ENCODE measurements at places on chromosomes 2 and 18.

- no peak for DNase-seq
These were observed 175.6 kb downstream of the PID1 start for GRCh38 chr2:229095472-229095871.

DNA sequence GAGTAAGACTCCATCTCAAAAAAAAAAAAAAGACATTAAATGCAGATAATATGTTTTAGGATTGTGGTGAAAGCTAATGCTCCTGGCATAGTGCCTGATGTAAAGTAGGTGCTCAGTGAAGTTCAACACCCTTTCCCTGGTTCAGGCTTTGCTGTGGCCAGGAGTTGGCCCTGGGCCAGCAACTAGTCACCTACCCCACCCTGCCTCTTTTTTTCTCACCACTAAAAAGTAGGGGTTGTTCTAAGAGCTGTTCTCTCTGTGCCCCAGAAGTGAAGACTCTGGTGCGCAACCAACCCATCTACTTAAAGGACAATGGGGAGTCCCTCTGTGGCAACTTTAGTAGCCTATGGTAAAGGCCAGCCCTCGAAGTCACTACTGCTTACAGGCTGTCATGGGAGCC lies 75.9 kb downstream of the DNMT3A start:
- DNase-seq: no peak

DNA sequence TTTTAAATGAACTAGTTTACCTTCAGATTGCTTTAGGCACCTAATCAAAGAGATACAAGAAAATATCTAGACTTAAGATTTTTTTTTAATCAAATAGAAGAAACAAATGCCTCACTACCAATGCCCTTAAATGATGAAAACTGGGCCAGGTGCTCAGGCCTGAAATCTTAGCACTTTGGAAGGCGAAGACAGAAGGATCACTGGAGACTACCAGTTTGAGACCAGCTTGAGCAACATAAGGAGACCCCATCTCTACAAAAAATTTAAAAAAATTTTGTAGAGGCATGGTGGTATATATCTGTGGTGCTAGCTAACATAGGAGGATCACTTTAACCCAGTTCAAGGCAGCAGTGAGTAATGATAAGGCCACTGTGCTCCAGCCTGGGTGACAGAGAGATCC lies 675.1 kb downstream of the NRXN1 start:
- DNase-seq: no peak

- no peak for DNase-seq
These were observed 228.6 kb downstream of the SETBP1 start for GRCh38 chr18:44909191-44909719.

DNA sequence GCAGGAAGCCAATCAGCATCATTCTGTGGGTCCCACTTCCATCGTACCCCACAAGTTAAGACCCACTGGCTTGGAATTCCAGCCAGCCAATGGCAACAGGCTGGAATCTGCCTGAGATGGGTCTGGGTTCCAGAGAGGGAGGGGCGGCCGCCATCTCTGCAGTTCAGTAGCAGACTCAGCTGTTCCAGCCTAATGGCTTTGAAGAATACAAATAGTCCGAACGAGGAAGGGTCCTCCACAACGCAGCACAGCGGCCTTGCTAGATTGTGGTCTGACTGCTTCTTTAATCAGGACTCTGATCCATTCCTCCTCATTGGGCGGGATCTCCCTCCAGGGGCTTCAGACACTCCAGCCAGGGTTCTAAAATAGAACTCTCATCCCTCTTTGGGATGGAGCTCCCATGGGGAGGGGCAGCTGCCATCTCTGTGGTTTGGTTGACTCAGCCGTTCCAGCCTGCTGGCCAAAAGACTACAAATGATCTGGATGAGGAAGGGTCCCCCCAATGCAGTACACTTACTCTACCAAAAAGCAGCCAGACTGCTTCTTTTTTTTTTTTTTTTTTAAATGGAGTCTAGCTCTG lies 42.7 kb upstream of the PAIP2B start:
- DNase-seq: no peak

DNA sequence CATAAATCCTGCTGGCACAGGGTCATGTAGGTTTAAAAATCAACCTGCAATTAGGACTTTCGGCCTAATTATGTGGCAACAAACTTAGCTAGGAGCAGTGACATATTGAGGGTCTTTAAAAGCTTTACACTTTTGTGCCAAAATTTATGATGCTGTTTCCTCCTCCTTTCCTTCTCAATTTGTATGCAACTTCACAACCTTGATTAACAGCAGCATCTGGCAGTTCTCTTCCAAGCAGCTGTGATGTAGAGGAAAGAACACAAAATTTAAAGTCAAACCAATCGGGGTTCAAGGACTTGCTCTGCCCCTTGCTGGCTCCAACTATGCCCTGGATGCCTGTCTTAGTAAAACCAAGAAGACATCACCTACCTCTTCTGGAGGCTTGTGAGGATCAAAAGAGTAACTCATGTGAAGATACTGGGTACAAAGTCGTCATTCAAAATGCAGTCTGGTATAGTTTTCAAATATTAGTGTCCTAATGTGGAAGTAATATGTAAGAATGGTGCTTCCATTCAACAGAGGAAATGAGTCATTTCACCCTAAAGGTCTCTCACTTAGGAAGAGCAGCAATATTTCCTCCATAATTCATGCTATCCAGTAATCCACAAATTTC lies 94.7 kb downstream of the ANKRD44 start:
- DNase-seq: no peak

DNA sequence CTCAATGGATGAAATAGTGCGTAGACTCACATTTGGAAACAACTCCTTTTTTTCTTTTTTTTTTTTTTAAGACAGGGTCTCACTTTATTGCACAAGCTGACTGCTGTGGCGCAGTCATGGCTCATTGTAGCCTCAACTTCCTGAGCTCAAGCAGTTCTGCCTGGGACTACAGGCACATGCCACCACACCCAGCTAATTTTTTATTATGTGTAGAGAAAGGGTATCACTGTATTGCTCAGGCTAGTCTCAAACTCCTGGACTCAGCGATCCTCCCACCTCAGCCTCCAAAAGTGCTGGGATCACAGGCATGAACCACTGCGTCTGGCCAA lies 17.4 kb downstream of the HAT1 start:
- DNase-seq: no peak

DNA sequence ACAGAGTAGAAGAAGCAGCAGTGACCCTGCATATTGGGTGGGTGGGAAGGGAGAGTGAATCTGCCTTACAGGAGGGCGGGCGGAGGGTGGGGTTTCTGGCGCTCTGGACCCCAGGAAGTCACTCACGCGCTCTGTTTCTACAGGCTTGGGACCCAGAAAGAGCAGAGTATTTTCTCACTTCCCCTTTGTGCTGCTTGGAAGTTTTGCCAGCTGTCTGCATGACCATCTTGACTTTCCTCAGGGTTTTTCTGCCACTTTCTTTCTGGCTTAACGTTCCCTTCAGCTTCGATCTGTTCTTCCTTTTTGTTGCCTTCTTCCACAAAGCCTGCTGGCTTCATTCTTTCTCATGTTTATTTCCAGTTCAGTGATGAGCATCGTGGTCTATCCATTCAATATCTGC lies 383.1 kb downstream of the GALR1 start:
- no peak for DNase-seq

DNA sequence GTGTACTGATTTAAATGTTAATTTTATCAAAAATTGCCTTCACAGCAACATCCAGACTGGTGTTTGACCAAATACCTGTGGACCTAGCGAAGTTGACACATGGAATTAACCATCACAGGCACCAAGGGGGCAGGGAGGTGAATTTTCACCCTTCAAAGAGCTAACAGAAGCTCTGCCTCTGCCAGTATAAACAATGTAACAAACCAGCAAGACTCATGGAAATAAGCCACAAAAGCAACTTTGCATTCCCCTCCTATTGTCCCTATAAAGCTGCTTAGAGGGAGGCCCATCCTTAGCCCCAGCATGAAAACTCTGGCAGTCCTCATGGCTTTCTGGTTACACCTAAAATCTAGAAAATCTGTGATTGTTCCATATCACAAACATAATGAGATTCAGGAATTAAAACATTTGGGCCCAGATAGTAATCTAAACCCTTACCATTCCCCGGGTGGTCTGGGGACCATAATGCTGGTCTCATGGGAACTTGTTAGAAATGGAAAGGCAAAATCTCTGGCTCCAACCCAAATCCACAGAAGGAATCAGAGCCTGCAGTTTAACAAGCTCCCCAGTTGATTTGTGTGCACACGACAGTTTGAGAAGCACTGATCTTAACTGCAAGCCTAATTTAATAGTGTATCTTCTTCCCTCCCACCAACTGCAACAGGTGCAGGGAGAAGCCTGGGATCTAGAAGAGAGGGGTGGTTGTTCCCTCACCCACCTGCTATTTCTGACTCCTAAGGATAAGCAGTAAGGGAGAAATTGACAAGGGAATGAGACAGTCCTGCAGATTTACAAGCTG lies 23.1 kb downstream of the SERPINB11 start:
- DNase-seq: no peak

DNA sequence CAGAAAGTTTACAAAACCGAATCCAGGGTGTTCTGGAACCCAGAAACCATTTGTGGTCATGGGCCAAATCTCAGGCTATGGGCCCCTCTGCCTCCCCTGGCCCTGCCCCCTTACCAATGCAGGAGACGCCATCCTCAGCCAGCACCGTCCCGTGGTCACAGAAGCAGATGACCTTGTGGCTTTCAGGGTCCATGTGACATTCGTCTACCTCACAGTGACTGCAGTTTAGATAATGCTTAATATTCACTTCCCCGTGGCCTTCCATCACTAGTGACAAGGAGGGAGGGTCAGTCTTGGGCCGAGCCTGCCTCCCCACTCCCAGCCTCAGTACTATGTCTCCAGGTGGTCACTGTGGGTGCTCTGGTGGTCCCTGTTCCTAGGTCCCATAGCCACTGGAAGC lies 111.6 kb downstream of the CLIP4 start:
- no peak for DNase-seq

DNA sequence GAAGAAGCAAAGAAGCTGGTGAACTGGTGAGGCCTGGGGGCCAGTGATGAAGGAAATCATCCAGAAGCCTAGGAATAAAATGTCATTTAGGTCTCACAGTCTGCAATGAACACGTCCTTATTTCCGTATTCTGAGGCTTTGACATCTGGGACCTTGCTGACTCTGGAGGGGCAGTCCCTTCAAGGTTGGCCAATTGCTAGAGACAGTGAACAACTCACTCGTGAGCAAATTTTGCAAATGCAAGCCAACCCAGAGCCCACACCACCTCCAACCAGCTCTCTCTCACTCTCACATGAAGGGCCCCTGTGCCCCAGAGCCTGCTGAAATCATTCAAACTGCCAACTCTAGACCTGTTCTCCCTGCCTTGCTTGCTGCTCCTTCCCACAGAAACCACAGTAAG lies 279.1 kb upstream of the LYPD1 start:
- no peak for DNase-seq

- DNase-seq: no peak
These were observed 437.9 kb downstream of the TXNL1 start for GRCh38 chr18:56200381-56200911.

DNA sequence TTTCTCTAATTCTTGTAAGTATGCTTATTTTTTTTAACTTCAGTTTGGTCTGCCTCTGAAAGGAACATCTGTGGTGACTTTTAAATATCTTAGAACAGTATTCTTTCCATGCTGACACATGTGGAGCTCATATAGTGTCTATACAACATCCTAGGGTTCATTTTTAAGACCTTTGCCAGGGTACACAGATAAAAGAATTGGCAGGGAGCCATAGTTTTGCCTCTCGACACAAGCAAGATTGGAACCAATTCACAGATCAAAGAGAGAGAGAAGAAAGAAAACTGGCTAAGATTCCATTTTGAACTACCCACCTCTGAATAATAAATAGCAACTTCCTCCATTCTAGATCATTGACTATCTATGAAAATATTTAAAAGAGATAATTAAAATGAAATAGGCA lies 142.7 kb upstream of the ST6GAL2 start:
- DNase-seq: no peak

- no peak for DNase-seq
These were observed 65.0 kb downstream of the PPP4R1 start for GRCh38 chr18:9549405-9549804.

GRCh38 chr2:109376796-109377495 lies 236.8 kb downstream of the SEPTIN10 start:
- DNase-seq: no peak

GRCh38 chr18:6781142-6781714 lies 51.7 kb downstream of the ARHGAP28 start:
- DNase-seq: no peak

DNA sequence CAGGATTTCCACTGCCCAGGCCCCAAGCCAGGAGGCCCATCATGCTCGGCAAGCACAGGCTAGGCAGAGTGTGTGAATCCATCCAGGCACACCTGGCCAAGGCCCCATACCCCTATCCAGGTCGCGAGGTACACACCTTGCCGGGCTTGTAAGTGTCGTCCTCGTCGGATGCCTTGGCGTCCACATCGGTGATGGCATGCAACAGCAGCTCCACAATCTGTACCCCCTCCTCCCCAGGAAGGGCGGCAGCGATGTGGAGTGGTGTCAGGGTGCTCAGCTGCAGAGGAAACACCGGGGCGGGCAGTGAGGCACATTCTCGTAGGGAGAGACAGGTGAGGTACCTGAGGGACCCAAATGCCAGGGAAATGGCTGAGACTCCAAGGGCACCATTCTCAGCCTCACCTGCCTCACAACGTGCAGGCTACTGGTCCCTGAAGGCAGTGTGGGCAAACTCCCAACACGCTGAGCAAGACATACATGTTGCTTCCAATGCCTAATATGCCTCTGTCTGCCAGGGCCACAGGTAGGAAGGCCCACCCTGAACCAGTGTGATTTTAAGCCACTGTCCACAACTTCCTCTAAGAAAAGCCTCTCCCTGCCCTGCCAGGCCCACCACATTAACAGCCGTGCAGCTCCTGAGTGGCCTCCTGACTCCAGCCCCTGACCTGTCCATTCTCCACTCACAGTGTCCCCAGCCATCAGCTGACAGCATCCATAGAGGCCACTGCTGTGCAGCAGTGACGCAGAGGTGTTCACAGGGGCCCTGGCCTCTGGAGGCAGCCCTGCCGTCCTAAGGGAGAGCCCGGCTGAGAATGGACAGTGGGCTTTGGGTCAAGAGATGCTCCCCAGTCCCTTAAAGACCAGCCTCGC lies 44.9 kb downstream of the ANKMY1 start:
- DNase-seq: no peak

DNA sequence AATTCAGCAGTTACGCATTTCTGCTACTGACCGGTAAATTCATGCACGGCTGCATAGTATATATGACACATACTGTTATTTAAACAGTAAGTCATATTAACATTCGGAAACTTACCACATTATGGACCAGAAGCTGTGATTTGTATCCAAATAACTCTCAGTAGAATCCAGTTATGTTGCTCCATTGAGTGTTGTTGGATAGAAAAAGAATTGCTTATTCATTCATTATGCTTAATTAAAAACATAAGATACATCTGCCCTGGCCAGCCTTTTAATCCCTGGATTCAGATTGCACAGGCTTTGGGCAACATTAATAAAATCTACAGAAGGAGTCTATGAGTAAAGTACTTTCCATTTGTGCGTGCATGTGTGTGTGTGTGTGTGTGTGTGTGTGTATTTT lies 111.3 kb downstream of the CPS1 start:
- DNase-seq: no peak

- DNase-seq: peak; percentile 1
These were observed 18.4 kb upstream of the YES1 start for GRCh38 chr18:830315-830901.

All from SHP77 (cell line).